ENCODE measurements at places on chromosomes 12 and 14.

- no peak for DNase-seq
Measured at GRCh38 chr12:62292761-62293344, 32.6 kb downstream of the USP15 start.

DNA sequence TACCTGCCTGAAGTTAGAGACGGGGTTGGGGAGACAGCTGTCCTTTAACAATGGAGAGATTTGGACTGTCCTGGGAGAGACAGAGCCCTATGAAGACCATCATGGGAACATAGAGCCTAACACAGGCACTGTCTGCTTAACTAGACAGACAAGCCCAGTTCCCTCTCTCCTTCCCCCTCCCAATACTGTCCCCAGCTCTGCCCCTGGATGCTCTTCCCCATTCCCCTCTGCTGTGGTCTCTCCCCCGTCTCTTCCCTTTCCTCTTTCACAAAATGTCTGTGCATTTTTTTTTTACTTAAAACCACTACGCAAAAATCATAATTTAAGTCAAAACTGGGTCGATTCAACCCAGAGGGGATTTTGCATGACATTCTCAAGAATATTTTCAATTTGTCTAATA lies 232.9 kb downstream of the CHST11 start:
- no peak for DNase-seq

GRCh38 chr12:3554371-3555115 lies 63.5 kb downstream of the PRMT8 start:
- DNase-seq = no peak

GRCh38 chr12:117622087-117622486 lies 260.7 kb upstream of the NOS1 start:
- no peak for DNase-seq

DNA sequence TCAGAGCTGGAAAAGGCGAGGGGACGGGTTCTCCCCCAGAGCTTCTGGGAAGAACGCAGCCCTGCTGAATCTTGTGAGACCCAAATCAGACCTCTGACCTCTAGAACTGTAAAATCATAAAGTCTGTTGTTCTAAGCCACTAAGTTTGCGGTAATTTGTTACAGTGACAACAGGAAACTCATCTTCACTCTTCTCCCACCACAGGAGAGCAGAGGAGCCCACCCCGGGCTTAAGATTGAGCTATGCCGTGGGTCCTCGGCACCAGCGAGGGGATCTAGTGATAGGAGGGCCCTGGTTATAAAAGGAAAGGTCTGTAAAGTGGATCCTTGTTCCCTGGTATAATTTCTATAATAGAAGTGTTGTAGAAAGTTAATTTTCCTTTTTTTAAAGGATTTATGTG lies 7.6 kb downstream of the MLXIP start:
- DNase-seq = no peak

DNA sequence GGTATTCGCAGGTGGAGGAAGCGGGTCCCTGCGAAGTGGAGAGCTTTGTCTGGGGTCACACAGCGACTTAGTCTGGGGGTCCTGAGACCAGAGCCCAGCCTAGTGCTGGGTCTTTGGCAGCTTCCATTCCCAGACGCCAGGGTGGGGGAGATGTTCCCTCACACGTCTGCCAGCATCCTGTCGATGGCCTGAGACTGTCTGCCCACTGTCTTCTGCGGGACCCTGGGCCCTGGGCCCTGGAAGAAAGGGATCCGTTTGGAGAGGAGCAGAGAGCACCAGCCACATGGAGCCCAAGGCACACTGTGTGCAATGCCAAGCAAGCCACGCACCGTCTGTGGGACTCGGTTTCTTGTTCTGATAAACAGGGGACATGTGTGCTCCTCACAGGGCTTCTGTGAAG lies 197.2 kb downstream of the KIF26A start:
- DNase-seq = peak; percentile 35

DNA sequence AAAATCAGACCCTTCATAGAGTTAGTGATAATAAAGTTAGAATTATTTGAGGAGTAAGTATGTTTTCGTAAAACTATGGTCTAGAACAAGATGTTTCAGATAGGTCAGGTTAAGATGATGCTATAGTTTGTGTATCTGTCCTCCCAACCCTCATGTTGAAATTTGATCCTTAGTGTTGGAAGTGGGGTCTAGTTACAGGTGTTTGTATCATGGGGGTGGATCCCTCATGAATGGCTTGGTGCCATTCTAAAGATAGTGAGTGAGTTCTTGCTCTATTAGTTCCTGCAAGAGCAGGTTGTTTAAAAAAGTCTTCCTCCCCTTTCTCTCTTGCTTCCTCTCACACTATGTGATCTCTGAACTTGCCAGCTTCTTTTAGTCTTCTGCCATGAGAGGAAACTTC lies 707.3 kb upstream of the FOXG1 start:
- no peak for DNase-seq

GRCh38 chr14:42293180-42293579 lies 686.5 kb downstream of the LRFN5 start:
- no peak for DNase-seq

DNA sequence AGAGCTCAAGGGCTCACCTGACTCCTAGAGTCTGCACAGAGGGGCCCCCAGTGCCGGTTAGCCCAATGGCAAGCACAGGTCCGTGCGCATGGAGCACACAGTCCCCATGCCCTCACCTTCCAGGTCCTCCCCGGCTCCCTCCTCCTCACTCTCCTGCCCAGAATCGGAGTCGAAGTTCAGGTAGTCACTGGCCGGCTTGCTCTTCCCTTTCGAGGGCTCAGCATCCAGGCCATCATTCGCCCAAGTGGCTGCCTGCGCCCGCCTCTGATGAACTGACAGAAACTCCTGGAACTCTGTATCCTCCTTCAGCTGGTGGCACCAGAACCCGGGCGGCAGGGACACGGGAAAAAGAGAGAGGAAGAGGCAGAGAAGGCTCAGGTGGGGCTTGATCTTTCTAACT lies 7.0 kb downstream of the RBM19 start:
- DNase-seq = no peak

DNA sequence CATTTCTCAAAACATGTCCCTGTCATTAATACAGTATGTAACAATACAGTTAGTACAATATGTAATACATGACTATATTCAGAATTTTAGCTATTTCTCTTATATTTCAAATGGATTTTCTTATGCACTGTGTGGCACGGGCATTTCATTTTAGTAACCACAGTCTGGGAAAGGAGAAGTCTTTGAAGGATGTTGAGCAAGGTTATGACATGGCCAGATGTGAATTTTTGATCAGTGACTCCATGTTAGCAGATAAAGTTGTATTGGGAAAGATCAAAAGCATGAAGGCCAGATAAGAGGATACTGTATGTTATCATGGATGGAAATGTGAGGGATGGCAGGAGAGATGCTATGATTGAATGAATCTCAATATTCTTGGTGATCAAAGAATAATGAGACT lies 285.2 kb downstream of the NAV3 start:
- DNase-seq = no peak

GRCh38 chr12:49059045-49059298 lies 1.6 kb downstream of the KMT2D start:
- DNase-seq = no peak

- peak; percentile 57 for DNase-seq
Measured at GRCh38 chr14:103232831-103233319, 101.2 kb upstream of the EIF5 start.

DNA sequence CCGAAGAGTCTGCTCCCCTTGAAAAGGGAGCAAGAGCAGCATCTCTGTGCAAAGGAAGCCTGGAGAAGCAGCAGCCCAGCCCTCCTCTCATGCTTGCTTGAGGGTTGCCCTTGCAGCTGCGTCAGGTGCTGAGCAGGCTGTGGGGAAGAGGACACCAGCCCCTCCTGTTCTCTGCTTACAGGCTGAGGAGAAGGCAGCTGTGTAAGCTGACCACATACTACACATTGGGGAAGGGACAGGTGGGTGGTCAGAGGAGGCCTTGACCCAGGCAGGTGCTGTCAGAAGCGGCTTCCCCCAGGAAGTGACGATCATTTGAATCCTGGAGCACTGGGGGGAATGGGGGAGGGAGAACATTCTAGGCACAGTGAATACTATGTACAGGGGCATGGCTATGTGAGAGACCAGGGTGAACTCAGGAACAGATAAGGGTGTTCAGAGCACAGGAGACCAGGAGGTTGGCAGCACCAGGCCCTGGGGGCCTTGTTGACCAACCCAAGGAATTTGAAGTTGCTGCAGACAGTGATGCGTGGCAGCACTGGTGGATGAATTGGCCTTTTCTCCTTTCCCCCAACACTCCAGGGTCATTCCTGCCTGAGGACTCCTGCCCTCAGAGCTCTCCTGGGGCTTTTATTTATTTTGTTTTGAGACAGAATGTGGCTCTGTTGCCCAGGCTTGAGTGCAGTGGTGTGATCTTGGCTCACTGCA lies 2.7 kb upstream of the KLC1 start:
- DNase-seq = no peak
